ENCODE measurements at places on chromosomes 1 and 21.

DNA sequence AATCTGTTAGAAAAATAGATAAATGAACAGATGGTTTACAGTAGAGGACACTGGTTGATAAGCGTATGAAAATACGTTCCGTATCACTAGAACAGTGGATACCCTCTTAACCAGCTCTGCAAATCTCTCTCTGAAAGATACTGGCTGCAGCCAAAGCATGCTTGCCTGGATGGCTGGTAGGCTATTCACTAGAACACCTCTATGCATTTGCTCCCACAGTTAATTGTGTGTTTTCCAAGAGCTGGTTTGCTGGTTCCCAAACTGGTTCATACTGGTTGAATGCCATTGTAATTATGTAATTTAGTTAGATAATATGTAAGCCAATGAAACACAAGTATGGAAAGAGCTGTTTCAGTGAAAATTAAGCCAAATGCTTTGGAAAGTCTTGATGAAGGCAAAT is 126.6 kb downstream of the C1orf21 start:
- H3K4me1 ChIP-seq: no peaks in the 10 kb centered on the region
- H3K27me3 ChIP-seq: no peaks in the 10 kb centered on the region
- no peaks in the 10 kb centered on the region for H3K36me3 ChIP-seq
- H3K27ac ChIP-seq: no peak overlapping the region
- DNase-seq: no peak
- H3K4me3 ChIP-seq: no peak overlapping the region

DNA sequence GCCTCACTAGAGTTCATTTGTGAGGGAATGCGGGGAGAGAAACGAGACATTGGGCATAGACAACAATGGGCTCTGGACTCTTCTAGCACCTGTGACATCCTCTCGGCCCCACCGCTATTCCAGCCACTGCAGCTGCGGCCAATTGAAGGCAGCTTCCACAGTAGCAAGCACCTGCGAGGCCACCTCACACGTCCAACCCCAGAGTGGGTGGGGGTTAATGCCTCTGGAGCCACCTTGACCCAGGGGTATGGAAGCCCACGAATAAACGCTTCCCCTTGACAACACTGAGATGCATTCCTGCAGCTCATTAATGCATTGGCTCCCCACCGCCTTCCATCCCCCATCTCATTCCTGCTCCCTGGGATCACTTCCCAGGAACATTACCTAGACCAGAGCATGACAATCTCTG is 104.4 kb downstream of the GLIS1 start:
- no peaks in the 10 kb centered on the region for H3K36me3 ChIP-seq
- H3K4me3 ChIP-seq: no peak overlapping the region
- H3K4me1 ChIP-seq: no peaks in the 10 kb centered on the region
- no peak overlapping the region for H3K27ac ChIP-seq

DNA sequence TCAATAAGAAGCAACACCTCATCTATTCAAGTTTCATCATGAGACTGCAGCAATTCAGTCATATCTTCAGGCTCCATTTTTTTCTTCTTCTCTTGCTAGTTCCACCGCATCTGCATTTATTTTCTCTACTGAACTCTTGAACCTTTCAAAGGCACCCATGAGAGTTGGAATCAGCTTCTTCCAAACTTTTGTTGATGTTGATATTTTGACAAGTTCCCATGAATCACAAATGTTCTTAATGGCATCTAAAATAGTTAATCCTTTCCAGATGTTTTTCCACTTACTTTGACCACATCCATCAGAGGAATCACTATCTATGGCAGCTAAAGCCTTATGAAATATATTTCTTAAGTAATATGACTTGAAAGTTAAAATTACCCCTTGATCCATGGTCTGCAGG is 434.3 kb downstream of the GPATCH2 start:
- no peak overlapping the region for H3K4me3 ChIP-seq
- H3K27me3 ChIP-seq: no peaks in the 10 kb centered on the region
- no peaks in the 10 kb centered on the region for H3K4me1 ChIP-seq
- H3K36me3 ChIP-seq: no peaks in the 10 kb centered on the region

GRCh38 chr1:44423591-44424537 is 18.8 kb downstream of the RNF220 start:
- no peaks in the 10 kb centered on the region for H3K36me3 ChIP-seq
- no peak overlapping the region for H3K4me3 ChIP-seq
- no peak overlapping the region for H3K27ac ChIP-seq
- H3K27me3 ChIP-seq: peaks cover 21% of the 10 kb centered on the region

DNA sequence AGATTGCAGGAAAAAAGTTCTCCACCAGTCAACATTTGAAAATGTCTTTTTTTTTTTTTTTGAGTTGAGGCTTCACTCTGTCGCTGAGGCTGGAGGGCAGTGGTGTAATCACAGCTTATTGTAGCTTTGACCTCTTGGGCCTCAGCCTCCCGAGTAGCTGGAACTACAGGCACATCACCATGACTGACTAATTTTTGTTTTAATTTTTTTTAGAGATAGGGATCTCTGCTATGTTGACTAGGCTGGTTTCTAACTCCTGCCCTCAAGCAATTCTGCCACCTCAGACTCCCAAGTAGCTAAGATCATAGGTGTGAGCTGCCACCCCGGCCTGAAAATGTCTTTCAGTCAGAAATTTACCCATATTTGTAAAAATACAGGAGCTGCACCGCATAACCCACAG is 30.6 kb upstream of the USP24 start:
- H3K36me3 ChIP-seq: no peaks in the 10 kb centered on the region
- DNase-seq: no peak
- no peak overlapping the region for H3K27ac ChIP-seq
- no peaks in the 10 kb centered on the region for H3K27me3 ChIP-seq
